ENCODE measurements at places on chromosomes 3 and 15. TPM values are rescaled to one million over a fixed set of nuclear protein-coding genes. Genes with fewer than 3 reads are reported as not detected.

KY gene
- 0.13 TPM for total RNA-seq

SEMA3F gene
- 15.0 TPM for total RNA-seq

AADAC gene
- 14.2 TPM for total RNA-seq

P2RY14 gene
- total RNA-seq, result not detected

CCDC50 gene
- total RNA-seq, result 22.5 TPM

All from A549 treated with GW870086 at 1 μM for 4 hours (cell line).